ENCODE measurements at places on chromosomes 5 and 9.

DNA sequence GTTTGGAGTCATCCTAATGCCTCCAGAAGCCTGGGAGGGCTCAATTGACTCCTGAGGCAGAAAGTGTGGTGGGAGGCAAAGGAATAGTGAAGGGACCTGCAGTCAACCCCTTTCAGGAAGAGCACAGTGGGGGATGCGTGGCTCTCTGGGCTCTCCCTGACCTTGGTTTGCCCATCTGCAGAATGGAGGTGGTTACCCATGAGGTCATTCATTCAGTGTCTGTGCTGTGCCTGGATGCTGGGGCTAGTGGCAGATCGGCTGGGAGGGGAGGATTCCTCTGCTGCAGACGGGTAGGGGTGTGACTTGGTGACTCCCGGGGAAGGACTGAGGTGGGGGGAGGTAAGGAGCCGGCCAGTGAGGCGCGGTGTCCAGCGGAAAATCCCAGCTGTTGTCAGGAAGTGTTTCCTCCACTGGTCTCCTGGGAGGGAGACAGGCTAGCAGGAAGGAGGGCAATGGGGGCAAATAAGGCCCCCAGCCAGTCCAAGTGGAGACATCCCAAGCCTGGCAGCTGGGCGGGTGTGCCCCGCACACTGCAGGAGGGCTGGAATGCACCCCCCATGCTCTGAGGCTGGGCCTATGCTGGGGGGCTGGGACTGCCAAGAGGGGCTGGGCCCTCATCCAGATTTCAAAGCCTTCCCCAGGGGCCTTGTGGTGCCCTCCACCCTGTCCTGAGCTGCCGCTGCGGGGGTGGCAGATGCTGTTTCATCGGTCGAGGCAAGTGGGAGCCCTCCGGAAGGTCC is 10.9 kb downstream of the CXXC5 start:
- no peak for DNase-seq

DNA sequence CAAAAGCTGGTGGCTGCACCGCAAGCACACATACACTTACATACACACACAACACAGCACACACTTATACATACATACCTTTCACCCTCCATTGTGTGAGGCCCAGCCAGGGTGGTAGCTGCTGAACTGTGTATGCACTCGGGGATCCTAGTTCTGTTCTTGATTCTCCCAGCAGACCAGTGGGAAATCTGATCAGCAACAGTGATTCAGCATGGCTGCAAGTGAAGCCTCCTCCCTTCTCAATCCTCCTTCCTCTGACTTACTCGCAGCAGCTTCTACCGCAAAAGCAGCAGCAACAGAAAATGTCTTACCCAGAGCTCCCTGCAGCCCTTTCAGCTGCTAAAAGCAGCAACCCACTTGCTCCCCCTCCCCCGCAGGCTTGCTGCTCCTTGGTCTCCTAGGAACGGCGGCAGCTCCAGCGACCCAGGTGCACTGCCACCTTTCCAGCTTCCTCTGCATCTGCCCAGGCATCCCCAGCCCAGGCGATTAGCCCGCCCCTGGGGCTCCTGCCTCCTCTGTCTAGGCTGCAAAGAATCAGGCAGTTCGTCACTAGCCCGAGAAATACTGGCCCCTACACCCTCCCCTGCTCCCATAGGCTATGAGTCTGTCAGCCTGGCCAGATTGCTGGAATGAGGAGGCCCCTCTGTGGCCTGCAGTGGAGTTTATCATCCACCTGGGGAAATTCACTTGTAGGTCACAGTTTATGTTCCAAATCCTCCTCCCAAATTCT is at the start of gene KLHL3:
KLHL3 (minus strand) TSS at position 535 of the 730 bp plus-strand sequence; CDS start at position 92, 443 bp downstream.
- DNase-seq = no peak

DNA sequence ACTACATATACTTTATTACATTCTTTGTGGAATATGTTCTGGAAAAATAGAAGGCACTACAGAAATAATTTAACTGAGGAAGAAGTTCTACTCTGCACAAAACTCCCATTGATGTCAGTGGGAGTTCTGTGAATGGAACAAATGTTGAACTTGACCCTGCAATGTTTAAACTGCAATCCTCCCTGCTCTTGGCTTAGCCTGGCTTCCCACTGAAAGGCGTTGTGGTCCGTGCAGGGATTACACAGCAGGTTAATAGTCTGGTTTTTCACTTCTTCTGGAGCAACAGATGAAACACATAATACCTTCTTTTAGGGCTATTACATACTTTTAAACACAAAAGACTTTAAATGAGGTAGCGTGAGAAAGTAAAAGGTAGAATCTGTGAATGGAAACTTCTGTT is 12.9 kb upstream of the ERBIN start:
- no peak for DNase-seq

DNA sequence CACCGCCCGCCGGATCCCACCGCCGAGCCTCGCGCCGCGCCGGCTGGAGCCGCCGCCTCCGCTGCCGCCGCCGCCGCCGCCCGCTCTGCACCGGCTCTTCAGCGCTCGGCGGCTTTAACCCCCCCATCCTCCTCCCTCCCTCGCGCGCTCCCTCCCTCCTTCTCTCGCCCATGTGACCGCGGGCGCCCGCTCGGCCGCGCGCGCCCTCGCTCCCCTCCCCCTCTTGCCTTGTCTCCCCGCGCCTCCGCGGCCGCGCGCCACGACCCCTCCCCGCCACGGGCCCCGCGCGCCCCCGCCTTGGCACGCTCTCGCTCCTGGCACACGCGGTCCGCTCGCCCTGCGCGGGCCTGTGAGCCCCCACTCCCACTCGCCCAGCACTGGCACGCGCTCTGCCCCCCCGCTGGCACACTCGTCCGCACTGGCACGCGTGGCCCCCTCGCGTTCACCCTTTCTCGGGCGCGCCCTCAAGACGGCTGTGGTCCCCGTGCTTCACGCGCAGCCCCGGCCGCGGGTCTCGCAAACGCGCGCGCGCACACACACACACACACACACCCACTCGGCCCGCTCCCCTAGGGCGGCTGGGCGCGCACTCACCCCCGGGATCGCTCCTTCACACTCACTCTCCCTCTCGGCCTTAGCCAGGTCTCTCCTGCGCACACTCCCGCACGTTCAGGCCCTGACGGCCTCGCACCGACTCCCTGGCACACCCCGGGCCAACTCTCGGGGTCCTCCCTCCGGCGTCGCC is at the start of gene CNTFR:
CNTFR (minus strand) TSS at position 89 of the 745 bp plus-strand sequence. CDS start 20,743 bp downstream, outside the sequence.
- no peak for DNase-seq

DNA sequence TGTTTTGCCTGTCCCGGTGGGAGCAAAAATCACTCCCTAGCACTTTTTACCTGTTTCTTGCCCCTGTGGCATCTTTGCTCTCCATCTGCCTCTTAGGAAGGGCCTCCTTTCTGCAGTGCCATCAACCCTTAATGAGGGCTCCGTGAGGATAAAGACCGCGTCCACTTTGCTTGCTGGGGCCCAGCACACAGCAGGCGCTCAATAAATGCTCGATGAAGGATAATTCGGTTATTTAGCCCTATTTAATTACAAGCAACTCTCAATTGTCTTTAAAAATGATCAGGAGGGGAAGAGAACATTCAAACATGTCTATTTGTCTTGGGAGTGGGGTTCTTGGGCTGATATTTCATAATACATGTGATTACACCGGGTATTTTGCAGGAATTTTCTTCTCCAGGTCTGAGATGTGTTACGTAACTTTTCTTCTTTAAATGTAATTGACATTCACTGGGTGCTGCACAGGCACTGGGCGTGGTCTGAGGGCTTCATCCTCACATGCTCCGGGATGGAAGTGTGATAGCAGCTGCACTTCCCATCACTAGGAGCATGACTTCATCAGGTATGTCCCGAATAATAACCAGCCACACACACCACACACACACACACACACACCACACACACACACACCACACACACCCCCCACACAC is 19.8 kb upstream of the NTNG2 start:
- DNase-seq = no peak

GRCh38 chr9:35577486-35577885 is 27.6 kb upstream of the TESK1 start:
- DNase-seq = no peak

GRCh38 chr5:142966121-142966420 is 195.9 kb downstream of the ARHGAP26 start:
- no peak for DNase-seq

DNA sequence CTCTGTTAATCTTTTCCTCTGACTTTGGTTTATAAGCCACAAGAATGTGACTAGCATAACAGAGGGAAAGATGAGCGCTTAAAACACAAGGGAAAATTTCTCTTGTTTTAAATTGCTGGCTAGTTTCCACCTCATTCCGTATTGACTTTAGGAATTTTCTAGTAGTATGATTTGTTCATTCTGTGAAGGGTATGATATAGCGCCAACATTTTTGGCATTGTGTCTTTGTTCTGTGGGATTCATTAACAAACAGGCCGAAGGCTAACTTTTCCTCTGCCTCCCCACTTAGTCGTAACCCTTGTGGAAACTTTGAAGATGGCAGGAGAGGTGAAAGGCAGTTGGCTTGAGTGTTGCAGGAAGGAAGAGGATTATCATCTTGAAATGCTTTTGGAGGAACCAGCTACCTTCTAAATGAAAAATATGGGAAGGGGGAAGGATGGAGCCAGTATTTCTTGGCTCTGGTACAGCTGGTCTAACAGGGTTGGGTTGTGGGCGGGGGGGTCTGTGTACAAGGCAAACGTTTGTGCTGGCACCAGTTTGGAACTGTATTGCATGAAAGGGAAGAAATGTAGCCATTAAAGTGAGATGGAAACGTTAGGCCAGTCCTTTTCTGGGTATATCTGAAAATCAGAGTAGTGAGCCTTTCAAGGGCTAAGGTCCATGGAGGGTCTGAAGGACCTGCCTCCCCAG is 21.5 kb upstream of the DMRT2 start:
- no peak for DNase-seq

- no peak for DNase-seq
These were observed 455.0 kb upstream of the ACTBL2 start for GRCh38 chr5:57937501-57938173.

Measured in cortex of kidney (tissue), 1 donor.